Stimulated activated CD8-positive, alpha-beta memory T cell treated with anti-CD3 and anti-CD28 coated beads, Interleukin-2, amount 100 ng/mL, for 48 hours (primary cell): ENCODE measurements at places on chromosomes 12 and 14.
A peak's percentile ranks its signal among the peaks of the same experiment; 100 is the strongest.

GRCh38 chr12:57420482-57420881 lies 10.4 kb downstream of the R3HDM2 start:
- no peak for DNase-seq

- DNase-seq, result no peak
Observed at GRCh38 chr12:118373616-118374015, 909 bp upstream of the TAOK3 start.

DNA sequence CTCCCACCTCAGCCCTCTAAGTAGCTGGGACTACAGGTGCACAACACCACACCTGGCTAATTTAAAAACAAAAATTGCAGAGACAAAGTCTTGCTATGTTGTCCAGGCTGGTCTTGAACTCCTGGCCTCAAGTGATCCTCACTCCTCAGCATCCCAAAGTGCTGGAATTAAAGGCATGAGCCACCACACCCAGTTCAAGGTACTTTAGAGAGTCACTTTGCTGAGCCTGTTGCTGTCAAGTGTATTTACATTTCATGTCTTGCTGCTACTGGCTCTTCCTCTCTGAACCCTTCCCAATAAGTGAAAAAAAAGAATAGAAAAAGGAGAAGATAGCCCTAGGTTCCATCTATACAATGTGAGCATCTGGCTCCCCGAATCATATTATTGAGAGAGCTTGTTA lies 38.4 kb downstream of the SLCO1A2 start:
- DNase-seq, result no peak

- peak; percentile 77 for DNase-seq
Observed at GRCh38 chr14:91228112-91229004, 16.1 kb downstream of the GPR68 start.

GRCh38 chr12:94815958-94816357 lies 165.6 kb upstream of the TMCC3 start:
- DNase-seq, result no peak
